ENCODE measurements at places on chromosomes 4 and X.
A peak's percentile ranks its signal among the peaks of the same experiment; 100 is the strongest.

DNA sequence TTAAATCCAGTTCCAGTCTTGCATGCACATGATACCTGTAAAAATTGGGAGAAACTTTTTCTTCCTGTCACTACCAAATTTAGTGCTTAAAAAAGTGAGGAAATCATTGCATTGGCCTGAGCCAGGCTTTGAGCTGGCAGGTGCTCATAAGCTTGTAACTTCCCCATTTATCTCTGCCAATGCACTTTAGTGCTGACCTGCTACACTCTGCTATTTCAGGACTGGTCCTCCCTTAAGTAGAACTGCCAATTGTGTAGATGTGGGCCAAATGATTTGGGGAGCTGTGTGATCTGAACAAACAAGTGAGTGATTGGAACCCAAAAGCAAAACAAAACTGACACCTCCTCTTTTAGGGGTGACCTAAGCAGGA lies 51.8 kb downstream of the ZNF827 start:
- no peak for DNase-seq

- DNase-seq, result peak; percentile 56
Observed at GRCh38 chr4:83125738-83126141, 11.2 kb upstream of the PLAC8 start.

DNA sequence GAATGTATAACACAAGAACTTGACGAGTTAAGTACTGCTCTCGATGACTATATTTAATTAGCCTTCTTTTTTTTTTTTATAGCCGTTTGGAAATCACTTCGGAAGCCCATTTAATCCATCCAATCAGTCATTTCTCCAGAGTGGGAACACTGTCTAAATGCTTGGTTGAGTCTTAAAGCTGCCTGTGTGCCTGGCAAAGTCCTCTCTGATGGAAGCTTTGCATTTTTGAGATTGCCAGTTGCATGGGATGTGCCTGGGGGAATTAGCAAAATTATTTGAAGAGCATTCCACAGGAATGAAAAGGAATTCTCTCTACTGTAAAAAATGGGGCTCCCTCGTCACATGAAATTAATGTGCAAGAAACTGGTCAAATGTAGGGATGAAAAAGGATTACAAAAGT lies 398.8 kb upstream of the RPS6KA3 start:
- DNase-seq, result no peak

- no peak for DNase-seq
Observed at GRCh38 chrX:18906286-18906685, 77.6 kb downstream of the PHKA2 start.

- no peak for DNase-seq
Observed at GRCh38 chr4:115675719-115676118, 562.3 kb upstream of the NDST4 start.

- no peak for DNase-seq
Observed at GRCh38 chrX:139842326-139843185, 90.3 kb downstream of the ATP11C start.

DNA sequence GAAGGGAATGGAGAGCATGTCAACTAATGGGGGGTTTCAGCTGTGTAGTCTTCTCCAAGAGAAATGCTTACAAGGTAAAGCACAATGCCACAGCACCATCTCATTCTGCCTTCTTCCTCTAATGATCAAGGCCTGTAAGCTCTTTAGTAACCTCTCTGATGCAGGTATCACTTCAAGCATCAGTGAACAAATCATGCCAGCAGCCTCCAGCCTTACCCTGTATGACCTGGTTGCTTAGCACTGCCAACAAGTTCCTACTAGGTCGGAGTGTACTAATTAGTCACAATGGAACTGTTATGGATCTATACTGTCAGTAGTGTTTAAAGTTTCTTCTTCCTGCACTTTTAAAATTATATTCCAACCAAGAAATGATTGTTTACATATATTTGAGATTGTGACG lies 197.7 kb downstream of the GRID2 start:
- no peak for DNase-seq

- no peak for DNase-seq
Observed at GRCh38 chr4:169305651-169306050, 34.9 kb upstream of the SH3RF1 start.

GRCh38 chrX:23333842-23334520 lies 668 bp upstream of the PTCHD1 start:
- no peak for DNase-seq

DNA sequence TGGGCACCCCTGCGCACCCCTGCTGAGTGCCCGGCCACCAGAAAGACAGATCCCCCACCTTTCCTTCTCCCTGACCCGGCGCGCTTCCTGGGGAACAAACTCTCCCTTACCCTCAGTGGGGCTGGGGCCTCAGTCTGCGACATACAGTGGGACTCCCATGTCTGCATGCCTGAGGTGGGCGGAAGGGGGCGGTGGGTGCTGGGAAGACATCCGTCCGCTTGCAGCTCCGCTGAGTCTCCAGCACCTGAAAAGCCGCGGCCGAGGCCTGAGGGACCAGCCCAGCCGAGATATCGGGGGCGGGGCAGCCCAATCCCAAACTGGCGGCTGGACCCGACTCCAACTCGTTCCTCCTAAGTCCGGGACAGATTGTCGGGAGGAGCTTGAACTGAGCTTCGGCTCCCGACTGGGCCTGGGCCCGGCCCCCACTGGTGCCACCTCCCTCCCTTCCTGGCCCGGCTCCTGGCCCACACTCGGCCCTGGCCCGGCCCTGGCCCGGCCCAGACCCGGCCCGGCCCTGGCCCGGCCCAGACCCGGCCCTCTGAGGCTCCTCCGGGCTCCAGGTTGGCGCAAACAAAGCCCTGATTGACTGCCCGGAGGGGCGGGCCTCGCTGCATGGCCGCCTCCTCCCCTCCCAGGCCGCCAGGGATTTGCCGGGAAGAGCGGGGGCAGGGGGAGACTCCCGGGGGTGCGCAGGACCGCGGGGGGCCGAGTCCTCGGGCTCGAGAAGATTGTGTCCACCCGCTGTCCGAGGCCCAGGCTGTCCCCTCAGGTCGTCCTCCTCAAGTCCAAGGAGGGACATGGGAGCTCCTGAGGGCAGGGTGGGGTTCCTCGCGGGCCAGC lies 877 bp upstream of the SLC16A2 start:
- no peak for DNase-seq

DNA sequence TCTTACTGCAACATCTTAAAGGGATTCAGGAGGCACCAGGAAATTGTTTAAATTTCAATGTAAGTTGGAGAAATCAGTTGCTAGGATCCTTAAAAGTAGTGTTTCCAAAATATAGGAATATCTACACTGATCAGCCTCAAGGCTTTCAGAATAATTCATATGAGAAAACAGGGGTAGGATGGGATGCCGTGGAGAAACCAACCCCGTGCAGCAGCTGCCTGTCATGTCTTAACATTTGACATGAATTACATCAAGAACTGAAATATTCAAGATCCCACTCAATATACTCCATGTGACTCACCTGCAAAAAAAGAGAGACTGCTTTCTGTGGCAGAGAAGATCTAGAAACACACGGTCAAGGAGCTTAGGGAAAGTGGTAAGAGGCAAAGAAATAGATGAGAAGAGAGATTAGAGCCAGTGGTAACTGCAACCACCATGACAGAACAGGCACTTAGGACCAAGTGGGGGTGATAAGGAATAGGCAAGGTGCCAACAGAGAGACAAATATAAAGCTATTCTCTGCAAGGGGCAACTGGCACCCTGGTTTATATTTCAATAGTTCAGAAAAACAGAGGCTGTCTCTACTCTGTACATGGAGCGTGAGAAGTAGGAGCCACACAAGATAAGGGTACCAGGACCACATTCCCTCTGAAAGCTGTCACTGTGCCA lies 64.0 kb downstream of the SLC39A8 start:
- no peak for DNase-seq

- no peak for DNase-seq
Observed at GRCh38 chr4:76090241-76090691, 15.8 kb downstream of the ART3 start.

- peak; percentile 57 for DNase-seq
Observed at GRCh38 chrX:154526901-154527675, 11.1 kb upstream of the FAM3A start.

DNA sequence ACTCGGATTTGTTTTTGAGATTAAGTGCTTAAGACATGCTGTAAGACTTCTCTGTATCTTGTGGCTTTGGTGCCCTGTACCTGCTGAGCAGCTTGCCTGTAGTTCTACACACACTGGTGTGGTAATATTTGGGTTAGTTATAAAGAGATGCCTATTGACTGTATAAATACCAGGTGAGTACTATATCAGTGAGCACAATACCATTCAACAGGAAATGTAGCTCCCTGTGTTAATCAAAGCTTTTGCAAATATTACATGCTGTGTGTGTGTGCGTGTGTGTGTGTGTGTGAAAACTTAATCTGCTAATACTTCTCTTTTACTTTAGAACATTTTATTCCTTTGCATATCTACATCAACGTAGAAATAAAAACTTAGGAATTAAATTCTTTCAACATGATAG lies 30.1 kb downstream of the MYOZ2 start:
- no peak for DNase-seq

GRCh38 chr4:103197765-103198110 lies 405 bp downstream of the CENPE start:
- no peak for DNase-seq

DNA sequence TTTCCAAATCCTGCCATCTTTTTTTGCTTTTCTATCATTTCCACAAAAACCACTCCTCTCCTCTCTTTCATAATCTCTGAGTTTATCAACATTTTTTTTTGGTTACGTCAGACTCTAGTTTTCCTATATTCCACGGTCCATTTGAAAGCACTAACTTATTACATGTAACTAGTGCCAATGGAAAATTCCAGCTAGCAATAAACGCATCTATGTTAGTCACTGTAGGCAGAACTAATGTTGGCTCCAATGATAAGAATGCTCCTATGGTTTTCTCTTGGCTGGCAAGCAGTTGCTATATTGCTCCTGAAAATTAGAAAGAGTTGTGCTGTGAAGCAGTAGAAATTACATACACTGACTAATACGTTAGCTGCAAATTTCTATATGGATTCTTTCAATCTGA lies 634.6 kb upstream of the FTHL17 start:
- no peak for DNase-seq

GRCh38 chr4:184392316-184392715 lies 82.0 kb downstream of the IRF2 start:
- DNase-seq, result no peak

GRCh38 chr4:7630568-7631287 lies 196.0 kb upstream of the PSAPL1 start:
- no peak for DNase-seq

GRCh38 chr4:31272331-31273061 lies 552.3 kb downstream of the PCDH7 start:
- DNase-seq, result no peak

- no peak for DNase-seq
Observed at GRCh38 chr4:143341186-143341755, 4.6 kb downstream of the GAB1 start.

DNA sequence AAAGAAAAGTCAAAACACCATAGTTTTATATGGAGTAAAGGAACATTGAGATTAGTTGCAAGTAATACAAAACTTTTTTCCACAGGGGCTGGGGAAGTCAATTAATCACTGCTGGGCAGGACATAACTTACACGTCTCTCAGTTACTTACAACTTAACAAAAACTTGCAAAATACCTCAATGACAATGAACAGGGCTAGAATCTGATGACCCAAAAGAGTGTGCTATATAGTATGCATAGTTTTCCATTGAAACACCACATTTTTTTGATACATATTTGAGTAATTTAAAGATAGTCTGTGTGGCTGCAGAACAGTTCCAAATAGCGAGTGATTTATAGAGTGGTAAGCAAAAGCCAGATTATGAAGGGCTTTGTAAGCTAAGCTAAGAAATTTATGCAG lies 172.3 kb upstream of the TRPC5 start:
- DNase-seq, result no peak

GRCh38 chr4:176217510-176217909 lies 22.1 kb upstream of the SPATA4 start:
- DNase-seq, result no peak

- DNase-seq, result no peak
Observed at GRCh38 chr4:105415281-105415744, 58.5 kb downstream of the PPA2 start.

DNA sequence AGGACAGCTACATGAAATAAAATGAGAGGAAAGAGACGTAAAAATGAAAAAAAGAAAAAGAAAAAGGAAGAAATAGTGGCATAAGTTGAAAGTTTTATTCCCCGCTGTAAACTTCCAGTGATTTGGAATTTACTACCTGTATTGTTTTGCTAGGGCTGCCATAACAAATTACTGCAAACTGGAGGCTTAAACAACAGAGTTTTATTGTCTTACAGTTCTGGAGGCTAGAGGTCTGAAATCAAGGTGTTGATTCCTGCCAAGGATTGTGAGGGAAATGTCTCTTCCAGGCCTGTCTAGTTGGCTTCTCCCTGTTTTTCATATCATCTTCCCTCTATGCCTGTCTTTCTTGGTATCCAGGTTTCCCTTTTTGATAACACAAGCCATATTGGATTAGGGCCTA lies 119.4 kb upstream of the PACRGL start:
- DNase-seq, result no peak

GRCh38 chr4:143185253-143186107 lies 763 bp downstream of the USP38 start:
- no peak for DNase-seq

DNA sequence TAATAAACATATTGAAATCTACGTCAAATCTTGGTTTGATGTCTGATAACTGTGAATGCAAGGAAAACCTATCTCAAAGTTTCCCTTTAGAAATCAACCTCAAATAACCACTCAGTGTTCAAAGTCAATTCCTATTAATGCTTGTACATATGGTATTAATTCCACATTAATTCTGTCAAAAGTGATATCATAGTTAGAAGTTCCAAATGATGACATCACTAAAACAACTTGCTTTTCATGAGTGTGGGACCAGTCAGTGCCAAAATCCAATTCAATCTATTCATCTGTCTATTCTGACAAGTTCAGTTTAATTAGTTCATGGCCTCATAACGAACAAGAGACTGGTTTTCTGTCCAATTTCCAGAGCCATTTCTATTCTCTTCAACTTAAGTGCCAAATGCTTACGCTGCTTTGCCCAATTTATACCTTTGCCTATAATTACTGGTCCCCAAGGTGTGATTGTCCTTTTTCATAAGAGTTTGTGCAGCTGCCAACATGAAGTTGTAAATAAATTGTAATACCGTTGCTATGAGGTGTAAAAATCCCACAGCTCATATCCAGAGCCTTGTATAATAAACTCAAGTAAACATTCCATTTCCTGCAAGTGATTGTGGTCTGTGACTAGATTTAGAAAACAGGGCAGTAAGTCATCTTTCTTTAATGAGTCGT lies 476.2 kb downstream of the RAB28 start:
- DNase-seq, result no peak

GRCh38 chr4:99572527-99573240 lies 1.9 kb upstream of the MTTP start:
- no peak for DNase-seq

- DNase-seq, result no peak
Observed at GRCh38 chr4:22498866-22499265, 17.0 kb downstream of the ADGRA3 start.

- DNase-seq, result no peak
Observed at GRCh38 chrX:31521941-31522340, 450.1 kb upstream of the FTHL17 start.

GRCh38 chr4:42478509-42478908 lies 81.2 kb downstream of the SHISA3 start:
- DNase-seq, result no peak

DNA sequence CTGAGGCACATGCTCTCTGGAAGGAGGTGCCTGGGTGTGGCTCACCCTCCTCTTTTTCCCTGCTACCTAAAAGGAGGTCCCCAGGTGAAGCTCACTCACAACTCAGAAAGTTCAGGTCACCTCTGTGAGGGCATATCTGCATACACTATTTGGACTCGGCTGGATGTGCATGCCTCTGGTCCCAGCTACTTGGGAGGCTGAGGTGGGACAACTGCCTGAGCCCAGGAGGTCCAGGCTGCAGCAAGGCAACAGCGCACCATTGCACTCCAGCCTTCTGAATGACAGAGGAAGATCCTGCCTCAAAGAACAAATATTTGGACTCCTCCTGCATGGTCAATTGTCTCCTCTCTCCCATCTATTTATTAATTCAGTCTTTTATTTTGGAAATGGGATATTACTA lies 46.4 kb downstream of the CPLX1 start:
- DNase-seq, result no peak

Data from stimulated activated CD4-positive, alpha-beta T cell treated with anti-CD3 and anti-CD28 coated beads, Interleukin-1b, Interleukin-23, amount 100 ng/mL, for 48 hours (primary cell).